ENCODE measurements at places on chromosomes 2 and 18.

DNA sequence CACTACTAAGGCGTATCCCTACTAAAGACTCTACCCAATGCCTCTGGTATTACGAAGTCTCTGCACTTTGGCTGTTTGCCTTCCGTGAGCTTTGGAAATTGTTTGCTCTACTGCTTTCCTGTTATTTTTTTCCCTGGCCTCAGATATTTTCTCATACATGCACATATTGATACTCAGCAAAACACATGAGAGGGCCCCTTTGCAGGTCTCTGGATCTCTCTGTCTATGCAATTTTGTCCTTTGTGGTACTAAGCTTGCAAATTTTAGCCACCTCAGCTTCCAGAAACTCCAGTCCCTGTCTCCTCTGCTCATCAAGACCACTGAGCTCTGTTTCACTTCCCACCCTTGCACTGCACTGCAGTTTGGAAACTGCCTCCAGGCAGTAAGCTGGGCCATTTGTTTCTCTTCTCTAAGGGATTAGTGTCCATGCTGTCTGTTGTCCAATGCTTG, 46.6 kb downstream of the TAF1B start:
- no peak for DNase-seq

- DNase-seq = no peak
These were observed 115.3 kb upstream of the STON1 start for GRCh38 chr2:48414640-48414979.

GRCh38 chr2:236715077-236715476, 145.5 kb downstream of the ACKR3 start:
- no peak for DNase-seq

DNA sequence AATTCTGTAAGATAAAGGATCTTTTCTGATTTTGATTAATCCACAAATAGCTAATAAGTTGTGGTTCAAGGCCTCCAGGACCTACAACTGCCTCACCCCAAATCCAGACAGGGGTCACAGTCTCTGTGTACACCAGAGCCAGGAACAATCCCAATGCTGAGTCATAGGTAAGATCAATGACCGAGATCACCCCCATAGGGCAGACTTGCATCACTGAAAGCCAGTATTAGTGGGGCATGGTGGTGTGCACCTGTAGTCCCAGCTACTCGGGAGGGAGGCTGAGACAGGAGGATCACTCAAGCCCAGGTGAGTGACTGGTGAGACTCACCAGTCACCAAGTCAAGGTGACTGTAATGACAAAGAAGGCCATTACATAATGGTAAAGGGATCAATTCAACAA, 12.9 kb downstream of the PARD6G start:
- DNase-seq = no peak

- no peak for DNase-seq
These were observed 1438.1 kb downstream of the DPP10 start for GRCh38 chr2:115880558-115880957.

- DNase-seq = peak; percentile 95
These were observed 72.0 kb upstream of the TMEM178A start for GRCh38 chr2:39593439-39594393.

GRCh38 chr2:227853204-227853629, 18.2 kb upstream of the DAW1 start:
- no peak for DNase-seq

GRCh38 chr2:150873396-150873772, 385.9 kb upstream of the RND3 start:
- no peak for DNase-seq

All from cerebellar cortex (tissue), 1 donor.